ENCODE measurements at places on chromosomes 5 and 9.

GRCh38 chr5:96196890-96197289 is 235.2 kb upstream of the ELL2 start:
- no peak for DNase-seq

- DNase-seq, result no peak
Measured at GRCh38 chr9:98784831-98785806, 11.2 kb downstream of the ANKS6 start.

- DNase-seq, result no peak
Measured at GRCh38 chr5:55897905-55898304, 46.7 kb downstream of the IL31RA start.

DNA sequence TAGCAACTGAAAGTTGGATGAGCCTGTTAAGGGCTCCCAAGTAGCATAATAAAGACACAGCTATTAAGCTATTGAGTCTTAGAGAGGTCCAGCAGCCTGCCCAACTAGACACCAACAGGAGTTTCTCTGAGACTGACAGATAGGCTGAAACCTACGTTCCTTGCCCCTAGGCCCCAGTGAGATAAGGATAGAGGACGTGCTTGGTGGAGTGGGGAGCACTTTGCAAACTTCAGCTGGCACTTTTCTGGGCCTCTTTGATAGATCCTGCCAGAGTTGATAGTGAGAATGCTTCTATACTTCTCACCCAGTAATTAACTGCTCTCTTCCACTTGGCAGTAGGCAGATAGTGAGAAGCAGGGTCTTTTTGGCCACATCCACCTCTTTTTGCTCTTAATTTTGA is 20.8 kb upstream of the CTNNA1 start:
- no peak for DNase-seq

DNA sequence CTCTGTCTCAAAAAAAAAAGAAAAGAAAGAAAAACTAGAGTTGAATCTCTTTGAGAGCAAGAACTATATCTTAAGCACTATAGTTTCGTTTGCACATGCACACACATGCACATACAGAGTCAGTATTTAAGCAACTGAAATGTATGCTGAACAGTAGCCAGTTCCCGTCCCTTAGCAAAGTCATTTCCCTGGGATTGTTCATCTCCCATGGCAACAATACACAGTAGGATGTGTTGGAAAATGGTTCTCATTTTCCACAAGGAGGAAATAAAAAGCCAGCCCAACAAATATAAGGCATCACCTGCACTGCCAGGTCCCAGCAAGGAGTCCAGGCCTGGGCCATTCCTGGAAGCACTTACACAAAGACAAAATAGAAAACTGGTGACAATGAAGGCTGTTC is 4.2 kb upstream of the ZNF346 start:
- DNase-seq, result no peak

DNA sequence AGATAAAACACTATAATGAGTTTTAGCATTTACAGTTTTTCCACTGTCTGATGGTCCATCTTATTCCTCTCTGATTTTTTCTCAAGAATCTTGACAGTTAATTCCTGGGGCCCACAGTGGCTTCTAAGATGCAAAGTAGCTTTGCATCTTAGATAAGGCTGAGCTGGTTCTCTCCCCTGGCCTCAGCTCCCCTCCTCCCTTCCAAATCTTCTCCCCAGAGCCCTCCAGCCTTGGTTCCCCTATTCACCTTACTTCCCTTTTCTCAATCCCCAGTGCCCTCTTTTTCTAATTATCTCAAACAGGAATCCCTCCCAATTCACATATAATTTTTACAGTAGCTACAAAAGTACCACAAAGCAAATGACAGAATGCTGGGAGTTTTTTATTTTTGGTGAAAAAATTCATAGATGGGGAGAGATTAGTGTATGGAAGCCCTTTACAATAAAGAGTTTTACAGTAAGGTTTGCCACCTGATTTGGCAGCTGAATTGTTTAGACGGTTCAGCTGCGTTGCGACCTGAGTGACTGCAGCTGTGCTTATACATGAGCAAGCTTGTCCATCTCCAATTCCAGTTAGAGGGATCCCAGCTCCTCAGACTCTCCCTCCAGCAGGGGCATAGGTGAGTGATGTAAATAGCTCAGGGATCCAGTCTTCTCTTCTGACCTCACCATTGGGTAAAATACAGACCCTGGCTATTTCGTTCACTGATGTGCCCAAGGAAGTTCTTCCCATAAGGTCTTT is 51.4 kb upstream of the CKMT2 start:
- DNase-seq, result no peak
